ENCODE measurements at places on chromosomes 5 and 9.

DNA sequence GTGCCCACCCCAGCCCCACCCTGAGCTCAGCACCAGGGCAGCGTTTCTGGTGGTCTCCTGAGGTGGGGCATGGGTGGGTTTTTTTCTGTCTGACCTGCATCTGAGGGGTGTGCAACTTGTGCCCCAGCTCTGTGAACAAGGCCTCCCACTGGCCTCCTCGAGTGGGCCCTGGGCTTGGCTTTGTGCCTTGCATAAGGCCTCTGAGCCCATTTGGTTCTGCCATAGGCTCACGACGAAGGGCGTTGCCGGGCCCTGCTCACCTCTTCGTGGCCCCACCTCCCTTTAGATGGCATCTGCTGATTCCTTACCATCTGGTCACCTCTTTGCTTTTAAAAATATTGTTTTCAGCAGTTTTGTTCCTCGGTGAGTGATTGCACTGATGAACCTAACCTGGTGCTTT is 127.1 kb upstream of the COL5A1 start:
- DNase-seq: no peak

DNA sequence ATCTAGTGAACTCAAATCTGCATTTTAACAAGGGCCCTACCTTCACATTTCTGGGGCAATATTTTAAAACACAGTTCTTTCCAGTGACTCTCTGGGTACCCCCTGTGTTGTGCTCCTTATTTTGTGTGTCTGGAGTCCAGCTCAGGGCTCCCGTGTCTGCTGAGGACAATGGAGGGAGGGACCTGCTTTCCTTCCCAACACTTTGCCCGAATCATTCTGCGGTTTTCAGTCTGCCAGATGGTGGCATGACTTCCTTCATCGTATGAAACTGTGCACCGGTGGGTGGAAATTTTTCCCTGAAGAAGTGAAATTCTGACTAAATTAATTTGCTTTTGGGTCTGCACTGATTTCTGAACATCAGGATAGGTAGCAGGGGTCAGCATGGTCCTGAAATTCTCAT is 153.6 kb upstream of the CD180 start:
- DNase-seq: no peak

- DNase-seq: no peak
Measured at GRCh38 chr9:83247732-83248131, 184.8 kb upstream of the RASEF start.

DNA sequence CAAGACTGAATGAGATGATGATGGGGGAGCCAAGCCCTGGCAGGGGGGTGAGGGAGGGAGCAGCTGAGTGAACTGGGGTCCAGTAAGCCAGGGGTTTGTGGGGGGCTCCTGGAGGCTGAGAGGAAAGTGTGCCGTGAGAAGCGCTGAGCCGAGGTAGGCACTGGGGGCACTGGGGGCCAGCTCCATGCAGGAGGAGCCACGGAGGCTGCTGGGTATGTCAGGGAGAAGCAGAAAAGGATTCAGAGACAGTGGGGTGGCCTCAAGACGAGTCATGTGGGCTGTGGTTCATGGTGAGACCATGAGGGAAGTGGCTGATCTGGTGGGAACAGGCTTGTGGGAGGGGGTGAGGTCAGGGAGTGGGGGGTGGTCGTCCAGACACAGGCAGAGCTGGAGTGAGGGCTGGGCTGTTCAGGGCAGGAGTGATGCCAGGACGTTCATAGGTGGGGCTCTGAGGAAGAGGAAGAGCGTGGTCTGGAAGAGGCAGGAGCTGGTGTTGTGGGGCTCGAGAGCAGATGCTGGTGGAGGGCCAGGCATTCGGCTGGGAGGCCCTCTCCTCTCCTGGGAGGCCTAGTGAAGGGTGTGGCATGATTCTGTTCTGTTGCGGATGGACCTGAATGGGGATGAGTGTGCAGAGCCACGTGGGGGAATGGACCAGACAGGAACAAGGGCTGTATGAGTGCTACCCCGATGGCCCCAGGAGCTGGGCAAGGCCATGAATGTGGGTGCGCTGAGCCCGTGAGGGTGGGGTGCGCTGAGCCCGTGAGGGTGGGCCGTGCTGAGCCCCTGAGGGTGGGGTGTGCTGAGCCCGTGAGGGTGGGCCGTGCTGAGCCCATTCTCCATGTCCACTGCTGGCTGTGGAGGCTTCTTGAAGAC is 92.7 kb upstream of the CACNA1B start:
- DNase-seq: no peak

- peak; percentile 82 for DNase-seq
Measured at GRCh38 chr5:132437604-132438266, 52.8 kb downstream of the IRF1 start.

- no peak for DNase-seq
Measured at GRCh38 chr5:129356846-129357245, 103.3 kb upstream of the ADAMTS19 start.

GRCh38 chr5:177469750-177470525 is 3.5 kb downstream of the DBN1 start:
- no peak for DNase-seq

DNA sequence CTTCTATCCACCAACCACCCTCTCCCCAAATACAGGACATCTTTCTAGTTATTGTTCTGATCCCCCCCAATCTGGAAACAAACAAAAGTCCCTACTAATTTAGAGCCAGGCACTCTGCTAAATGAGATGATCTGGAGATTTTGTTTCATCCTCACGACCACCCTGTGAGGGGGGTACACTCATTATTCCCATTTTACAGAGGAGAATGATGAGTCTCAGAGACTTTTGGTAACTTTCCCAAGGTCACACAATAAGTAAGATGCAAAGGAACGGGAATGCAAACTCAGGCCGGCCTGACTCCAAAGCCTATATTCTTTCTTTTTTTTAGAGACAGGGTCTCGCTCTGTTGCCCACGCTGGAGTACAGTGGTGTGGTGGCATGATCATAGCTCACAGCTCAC is 9.4 kb downstream of the PDGFRB start:
- DNase-seq: no peak

DNA sequence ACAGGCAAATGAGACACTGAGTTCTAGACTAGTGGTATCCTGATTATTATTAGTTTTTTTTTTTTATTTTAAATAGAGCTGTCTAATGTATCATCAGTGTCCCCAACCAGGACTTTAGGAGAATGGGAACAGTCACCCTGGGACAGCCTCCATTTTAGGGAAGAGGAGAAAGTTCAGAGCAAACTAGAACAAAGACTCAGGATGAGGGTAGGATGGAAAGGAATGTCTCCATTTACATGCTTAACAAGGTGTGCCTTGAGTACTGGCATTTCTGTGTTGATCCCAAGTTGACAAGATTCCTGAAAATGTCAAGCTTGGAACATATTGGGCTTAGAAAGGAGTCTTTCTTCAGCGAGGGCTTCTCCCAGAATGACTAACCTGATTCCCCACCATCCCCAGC is 223.5 kb downstream of the ARRDC3 start:
- DNase-seq: no peak

Measured in ELR (cell line).